NCI-H1436 treated with DMSO at 0.1 percent for 48 hours (cell line): ENCODE measurements at places on chromosomes 11 and 22.

DNA sequence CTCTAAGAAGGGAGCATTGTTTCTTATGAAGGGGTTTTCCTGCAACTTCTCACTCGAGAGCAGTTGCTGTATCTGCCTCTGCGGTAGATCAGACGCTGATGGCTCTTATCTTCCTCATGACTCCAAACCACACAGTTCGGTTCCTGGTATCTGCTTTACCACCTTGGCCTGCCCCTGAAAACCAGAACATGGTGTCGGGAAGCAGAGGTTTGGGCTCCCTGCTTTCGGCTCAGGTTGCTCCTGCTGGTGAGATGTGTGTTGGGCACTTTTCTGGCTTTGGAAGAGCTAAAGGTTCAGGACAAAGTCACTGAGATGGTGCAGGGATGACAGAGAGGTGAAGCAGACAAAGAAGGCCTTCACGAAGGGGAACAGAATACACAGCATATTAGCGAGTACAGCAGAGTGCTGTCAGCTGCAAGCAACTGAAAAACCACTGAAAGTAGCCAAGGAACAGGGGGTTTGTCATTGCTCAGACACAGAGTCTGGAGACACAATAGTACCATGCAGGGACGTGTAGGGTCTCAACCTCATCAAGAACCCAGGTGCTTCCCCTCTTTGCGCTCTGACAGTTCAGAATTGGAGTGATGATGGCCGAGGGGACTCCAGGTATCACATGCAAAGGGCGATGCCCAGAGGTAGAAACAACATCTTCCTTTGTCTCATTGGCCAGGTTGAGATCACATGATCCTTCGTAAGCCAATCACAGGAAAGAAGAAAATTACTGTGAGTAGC, 11.9 kb upstream of the CSF2RB start:
- DNase-seq, result no peak

GRCh38 chr11:2867722-2868505, 17.7 kb downstream of the CDKN1C start:
- DNase-seq, result no peak

GRCh38 chr11:49208006-49208721, at the start of gene FOLH1:
FOLH1 (minus strand) TSS chr11:49208602; CDS start chr11:49208409, 193 bp downstream.
- no peak for DNase-seq

DNA sequence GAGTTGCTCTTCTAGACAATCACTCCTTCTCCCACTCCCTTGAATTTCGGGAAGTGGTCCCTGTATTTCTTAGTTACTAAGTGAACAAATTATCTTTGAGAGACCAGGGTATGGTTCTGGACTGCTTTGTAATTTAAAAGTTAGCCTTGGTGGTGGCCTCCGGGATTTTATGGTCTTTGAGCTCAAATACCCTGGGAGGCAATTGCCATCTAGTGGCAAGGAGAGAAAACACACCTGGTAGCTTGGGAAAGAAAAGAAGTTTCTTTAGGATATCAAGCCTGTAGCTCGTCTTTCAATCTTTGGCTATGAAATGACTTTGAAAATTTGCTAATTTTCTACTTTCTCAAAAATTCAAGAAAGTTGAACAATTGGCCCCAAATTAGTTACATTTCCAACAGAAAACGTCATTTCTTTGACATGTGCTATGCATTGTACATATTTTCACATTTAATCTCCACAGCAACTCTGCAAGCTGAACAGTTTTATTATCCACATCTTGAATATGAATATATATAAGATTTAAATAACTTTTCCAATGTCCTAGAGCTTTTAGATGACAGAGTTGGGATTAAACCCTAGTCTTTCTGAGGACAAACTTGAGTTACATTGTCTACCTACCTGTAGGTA, 39.1 kb downstream of the MMP27 start:
- no peak for DNase-seq

DNA sequence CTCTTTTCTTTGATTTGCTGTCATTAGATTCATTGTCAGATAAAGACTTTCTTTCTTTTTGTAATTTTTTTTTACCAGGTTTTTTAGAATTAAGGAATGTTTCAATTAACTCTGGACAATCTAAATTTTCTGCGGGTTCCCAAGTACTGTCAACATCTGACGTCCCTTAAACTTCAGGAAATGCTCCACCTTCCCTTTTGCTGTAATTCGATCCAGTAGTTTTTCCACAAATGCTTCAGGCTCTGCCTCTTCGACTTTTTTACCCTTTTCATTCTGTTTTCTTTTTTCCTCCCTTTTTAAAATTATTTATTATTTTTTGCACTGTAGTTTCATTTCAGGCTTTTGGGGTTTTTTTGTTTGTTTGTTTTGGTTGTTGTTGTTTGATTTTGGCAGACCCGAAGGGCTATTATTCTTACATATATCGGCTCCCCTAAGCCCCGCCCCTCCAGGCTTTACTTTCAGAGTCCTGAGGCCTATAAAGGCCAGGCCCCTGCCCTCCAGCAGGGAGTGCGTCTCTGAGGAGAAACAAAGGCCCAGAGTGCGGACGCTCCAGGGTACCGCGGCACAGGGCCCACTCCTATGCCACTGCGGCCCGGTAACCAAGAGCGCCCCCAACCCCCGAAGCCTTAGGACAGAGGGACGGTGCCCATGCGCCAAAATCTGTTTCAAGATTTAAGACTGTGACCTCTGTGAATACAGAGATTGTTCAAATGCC, 116.4 kb downstream of the TYR start:
- DNase-seq, result no peak

DNA sequence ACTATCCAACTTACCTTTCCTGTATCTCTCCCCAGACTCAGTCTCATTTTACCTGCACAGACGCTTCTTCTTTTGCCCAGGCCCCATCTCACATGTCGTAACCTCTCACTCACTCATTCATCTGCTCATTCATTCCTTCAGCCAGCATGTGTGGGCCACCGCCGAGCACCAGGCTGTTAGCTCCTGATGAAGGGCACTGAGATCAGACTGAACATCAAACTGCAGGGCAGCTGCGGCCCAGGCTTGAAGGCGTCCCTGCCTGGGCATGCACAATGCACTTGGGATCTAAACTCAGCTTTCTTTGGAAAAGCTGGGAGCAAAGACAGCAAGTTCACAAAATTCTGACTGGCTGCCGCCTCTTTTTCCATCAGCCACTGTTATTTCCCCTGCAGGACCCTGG, 1456.3 kb downstream of the BRD1 start:
- DNase-seq, result no peak

GRCh38 chr22:36048911-36049677, 20.5 kb upstream of the RBFOX2 start:
- no peak for DNase-seq

GRCh38 chr11:111913031-111913861, 712 bp downstream of the HSPB2 start:
- no peak for DNase-seq

DNA sequence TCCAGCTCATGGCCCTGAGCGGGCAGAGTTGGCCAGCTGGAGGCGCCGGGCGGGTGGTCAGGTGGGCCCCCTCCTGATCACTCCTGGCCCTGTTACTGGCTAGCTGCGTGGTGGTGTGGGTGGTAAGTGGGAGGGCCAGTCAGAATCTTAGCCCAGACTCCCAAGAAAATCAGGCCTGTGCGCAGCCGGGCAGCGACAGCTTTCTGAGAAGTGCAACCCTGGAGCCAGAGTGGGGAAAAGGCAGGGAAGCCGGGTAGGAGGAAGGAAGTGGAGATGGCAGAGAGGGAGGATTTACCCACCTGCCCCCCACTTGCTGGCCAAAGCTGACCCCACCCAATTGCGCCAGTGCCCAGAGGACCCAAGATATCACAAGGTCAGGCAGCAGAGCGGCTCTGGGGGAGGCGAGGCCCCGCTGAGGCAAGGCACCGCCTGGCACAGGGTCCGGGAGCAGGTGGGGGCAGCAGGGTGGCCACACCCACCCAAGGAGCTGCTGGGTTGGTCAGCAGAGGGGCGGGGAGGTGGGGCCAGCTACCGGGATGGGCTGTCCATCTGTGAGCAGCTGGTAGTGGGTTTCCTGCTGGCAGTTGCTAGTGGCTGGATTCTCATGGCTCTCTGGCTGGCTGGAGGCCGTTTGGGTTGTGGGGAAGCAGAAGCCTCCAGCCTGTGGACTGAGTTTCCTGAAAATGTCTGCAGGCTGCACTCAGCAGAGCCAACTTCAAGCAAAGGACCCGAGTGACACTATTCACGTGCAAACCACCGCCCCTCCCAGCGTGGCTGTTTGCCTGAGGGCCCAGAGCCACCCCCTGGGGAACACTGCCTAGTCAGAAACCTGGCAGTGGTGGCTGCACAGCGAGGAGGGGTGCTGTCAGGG, 196.4 kb downstream of the IGLL1 start:
- no peak for DNase-seq

- DNase-seq, result no peak
These were observed 337.0 kb upstream of the MTNR1B start for GRCh38 chr11:92632495-92632894.

- DNase-seq, result no peak
These were observed 33.5 kb upstream of the GNAZ start for GRCh38 chr22:23036684-23037428.

- no peak for DNase-seq
These were observed 710 bp downstream of the DERL3 start for GRCh38 chr22:23837911-23838680.

GRCh38 chr11:115682888-115683287, 178.7 kb upstream of the CADM1 start:
- DNase-seq, result no peak

DNA sequence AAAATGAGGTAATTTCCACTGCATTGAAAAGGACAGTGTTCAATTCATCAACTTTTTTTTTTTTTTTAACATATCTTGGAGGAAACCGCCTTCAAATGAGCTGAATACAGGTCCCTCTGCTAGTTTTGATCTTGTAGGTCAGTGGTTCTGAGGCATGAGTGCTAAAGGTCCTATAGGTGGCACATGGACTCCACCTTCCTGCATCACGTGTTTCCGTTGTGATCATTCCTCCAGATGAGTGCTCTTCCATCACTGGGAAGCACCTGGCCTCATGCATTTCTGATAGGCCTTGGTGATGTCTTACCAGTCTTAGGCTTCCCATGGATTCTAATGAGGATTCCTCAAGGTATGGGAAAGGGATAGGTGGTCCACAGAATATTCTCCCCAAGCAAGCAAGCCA, 37.8 kb downstream of the FDX1 start:
- no peak for DNase-seq

DNA sequence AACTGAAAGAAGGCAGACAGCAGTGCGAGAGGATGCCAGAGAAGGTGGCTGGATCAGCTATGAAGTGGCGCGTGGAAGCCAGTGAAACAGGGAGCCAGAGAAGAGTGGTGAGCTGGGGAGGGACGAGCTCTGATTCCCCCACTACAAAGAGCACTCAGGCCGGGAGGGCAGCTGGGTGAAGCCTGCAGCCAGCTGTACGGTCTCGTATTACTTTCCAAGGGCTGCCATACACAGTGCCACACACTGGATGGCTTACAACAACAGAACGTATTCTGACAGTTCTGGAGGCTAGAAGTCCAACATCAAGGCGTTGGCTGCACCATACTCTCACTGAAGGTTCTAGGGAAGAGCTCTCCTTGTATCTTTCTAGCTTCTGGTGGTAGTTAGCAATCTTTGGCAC, 47.1 kb upstream of the WNT11 start:
- DNase-seq, result no peak

DNA sequence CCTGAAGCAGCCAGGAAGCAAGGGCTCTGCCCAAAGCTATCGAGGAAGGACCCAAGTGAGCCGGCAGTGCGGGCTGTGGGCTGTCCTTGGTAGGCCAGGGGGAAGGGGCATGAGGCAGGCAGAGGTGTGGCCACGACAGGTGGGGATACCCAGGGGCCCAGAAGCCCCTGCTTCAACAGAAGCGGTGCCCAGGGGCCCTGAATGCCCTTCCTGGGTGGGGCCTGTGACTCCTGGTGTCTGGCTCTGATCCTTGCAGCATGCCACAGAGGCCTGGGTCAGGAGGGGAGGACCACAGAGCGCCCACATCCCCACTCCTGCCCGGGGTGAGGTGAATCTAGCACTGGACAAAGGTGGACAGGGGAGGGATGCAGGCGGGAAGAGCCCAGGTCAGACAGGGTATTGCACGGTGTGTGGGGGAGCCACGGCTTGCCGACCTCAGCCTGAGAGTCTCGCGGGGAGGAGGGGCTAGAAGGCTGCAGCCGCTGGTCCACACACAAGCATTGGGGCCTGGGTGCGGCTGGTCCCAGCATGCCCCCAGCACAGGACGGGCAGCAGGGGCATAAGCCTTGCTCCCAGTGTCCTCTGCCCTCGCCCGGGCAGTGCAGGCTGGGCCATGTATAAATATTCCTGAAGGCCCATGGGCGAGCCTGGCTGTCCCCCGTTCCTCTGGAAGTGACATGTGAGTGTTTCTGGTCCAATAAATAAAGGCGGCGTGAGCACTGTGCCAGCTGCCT, 19.0 kb downstream of the MAFF start:
- DNase-seq, result no peak

DNA sequence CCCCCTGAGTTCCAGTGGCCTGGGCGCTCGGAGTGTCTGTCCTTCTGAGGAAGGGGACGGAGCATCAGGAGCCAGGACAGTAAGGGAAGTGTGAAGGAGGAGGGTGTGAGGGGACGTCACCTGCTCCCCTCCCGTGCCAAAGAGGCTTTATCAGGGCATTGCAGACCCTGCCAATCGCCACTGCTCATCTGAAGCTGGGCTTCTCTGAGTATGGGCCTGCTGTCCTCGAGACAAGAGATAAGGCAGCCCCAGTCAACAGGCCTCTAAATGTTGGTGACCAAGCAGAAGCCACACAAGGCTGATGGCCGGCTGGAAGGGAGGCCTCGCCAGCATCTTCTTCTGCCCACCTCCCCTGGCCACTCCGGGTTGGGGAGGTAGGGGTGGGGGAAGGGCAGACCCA, 29.8 kb downstream of the LIF start:
- no peak for DNase-seq

GRCh38 chr11:61966734-61967115, 709 bp downstream of the FTH1 start:
- no peak for DNase-seq

- no peak for DNase-seq
These were observed 565.9 kb downstream of the ETS1 start for GRCh38 chr11:128021349-128022006.

DNA sequence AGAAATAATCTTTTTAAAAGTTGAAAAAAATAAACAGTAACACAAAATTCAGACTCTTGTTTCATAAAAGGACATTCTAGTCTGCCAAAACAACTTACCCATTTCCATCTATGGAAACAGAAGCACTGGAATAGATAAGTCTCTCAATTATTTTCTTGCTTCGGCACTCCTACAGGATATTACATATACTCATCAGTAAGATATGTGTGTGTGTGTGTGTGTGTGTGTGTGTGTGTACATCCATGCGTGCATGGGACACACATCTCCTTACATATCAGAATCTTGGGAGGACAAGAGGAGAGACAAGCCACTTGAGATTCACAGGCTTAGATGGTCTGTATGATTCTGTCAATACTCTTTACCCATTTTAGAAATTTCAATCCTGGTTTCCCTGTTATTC, 144.6 kb downstream of the ATG16L2 start:
- DNase-seq, result no peak

GRCh38 chr11:7694235-7694634, 12.0 kb downstream of the OVCH2 start:
- no peak for DNase-seq

GRCh38 chr22:23179381-23180299, 669 bp upstream of the BCR start:
- no peak for DNase-seq

- DNase-seq, result no peak
These were observed 712.4 kb downstream of the TBC1D22A start for GRCh38 chr22:47474895-47475294.
